ENCODE measurements at places on chromosomes 5 and 9.

DNA sequence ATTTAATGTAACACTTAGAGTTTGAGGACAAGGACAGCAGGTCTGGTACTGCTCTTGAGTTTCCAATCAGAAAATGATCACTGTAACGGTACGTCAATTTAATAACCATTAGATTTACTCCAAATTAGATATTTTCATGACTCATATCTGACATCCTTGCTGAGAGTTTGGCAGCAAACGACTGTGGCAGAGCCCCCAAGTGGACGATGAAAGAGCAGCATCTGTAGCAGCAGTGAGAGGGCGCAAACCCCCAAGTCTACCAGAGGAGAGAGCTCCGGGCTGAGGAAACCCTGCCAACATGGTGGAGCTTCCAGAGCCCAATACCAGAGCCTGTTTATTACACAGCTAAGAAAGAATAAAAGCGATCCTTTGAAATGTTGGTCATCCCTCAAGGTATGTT is 73.2 kb upstream of the EPB41L4A start:
- DNase-seq: peak; percentile 25

- no peak for DNase-seq
Observed at GRCh38 chr9:23496489-23497136, 329.4 kb downstream of the ELAVL2 start.

DNA sequence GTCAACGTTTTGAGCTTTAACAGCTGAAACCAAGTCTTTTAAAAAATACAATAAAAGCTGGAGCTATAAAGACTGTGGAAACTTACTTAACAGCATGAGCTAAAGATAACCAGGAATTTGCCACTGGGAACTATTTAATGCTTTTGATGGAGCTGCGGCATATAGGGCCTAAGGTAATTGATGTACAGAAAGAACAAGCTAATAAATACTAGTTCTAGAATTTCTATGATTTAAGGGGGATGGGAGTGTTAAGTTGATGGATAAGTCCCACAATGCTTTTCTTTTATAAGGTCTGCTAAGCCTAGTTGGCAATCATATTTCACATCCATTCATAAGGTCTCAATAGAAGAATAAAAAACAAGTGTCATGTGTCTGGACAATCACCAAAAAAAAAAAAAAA is 334.0 kb upstream of the DMAC1 start:
- no peak for DNase-seq

DNA sequence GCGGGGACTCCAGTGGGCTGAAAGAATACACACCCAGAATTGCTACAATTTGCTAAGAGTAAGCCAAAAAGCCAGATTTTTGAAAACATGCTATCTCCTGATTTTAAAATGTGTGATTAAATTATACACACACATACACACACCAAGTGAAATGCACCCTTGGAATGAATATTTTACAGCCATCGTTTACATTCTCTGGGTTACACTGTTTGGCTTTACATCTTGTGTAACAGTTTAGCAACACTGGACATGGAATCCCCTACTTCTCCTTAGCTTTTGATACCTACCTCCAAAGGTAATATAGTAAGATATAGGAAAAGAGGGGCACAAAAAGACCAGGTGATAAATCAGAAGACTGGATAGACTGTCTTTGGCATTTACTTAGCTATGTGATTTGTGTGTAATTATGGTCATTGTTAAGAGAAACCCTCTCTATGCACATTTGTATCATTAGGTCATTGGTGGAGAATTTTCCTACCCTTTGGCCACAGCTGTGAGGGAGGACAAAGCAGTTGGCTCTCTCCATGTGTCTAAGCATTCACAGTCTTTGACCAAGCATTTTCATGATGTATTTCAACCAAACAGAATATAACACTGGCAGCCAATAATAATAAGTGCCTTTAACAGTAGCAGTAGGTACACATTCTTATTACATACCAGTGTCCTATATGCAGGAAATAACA is 7.6 kb downstream of the SVEP1 start:
- no peak for DNase-seq

- no peak for DNase-seq
Observed at GRCh38 chr5:56123531-56124243, 109.4 kb downstream of the ANKRD55 start.

DNA sequence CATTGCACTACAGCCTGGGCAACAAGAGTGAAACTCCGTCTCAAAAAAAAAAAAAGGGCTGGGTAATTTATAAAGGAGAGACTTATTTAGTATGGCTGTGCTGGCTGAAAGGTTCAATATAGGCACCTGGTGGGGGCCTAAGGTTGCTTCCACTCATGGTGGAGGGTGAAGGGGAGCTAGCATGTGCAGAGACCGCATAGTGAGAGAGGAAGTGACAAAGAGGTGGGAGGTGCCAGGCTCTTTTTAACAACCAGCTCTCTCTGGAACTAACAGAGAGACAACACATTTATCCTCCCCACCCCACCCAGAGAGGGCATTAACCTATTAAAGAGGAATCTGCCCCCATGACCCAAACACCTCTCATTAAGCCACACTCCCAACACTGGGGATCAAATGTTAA is 28.9 kb upstream of the SERINC5 start:
- DNase-seq: no peak

- no peak for DNase-seq
Observed at GRCh38 chr5:140134277-140134935, 8.7 kb downstream of the IGIP start.

GRCh38 chr5:124522992-124523391 is 223.4 kb downstream of the ZNF608 start:
- DNase-seq: no peak

DNA sequence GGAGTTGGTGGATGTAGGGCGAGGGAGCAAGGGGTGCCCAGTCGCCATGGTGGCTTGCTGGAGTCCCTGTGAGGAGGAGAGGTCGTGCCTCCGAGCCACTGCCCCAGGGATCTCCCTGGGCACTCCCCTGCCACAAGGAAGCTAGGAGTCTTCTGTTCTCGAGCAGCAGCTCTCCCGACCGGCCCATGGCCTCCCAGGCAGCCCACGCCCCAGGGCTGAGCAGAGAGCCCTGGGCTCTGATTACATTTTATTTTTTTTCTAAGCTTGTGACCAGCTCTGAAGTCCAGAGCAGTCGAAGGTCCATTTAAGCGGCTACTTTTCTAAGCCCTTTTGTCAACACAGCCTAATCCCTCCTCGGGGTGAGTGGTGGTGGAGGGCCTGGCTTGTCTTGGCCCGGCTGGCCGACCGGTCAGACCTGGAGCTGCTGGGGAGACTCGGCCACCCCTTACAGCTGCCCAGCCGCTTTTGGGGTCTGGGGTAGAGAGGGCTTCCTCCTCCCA is 2.1 kb downstream of the RXRA start:
- DNase-seq: no peak

GRCh38 chr5:80147119-80147815 is 108.6 kb downstream of the SERINC5 start:
- DNase-seq: no peak

- no peak for DNase-seq
Observed at GRCh38 chr5:1547655-1548054, 23.9 kb upstream of the LPCAT1 start.

DNA sequence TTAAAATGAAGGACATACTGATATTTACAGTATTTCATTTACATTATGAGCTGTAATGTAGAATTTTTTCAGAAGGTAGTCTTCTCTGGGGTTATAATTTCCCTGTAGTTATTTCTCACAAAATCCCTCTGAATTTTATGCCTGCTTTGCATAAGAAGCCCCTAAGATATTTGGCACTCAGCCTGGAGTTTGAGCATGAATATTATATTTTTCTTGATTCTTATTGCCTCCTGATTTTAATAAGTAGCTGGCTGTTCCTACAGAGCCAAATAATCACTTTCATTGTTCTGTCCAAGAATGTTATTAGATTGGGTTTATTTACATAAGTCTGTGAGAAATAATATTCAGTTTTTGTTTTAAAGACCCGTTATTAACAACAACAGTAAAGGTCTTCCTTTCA is 195.0 kb downstream of the FER start:
- no peak for DNase-seq

DNA sequence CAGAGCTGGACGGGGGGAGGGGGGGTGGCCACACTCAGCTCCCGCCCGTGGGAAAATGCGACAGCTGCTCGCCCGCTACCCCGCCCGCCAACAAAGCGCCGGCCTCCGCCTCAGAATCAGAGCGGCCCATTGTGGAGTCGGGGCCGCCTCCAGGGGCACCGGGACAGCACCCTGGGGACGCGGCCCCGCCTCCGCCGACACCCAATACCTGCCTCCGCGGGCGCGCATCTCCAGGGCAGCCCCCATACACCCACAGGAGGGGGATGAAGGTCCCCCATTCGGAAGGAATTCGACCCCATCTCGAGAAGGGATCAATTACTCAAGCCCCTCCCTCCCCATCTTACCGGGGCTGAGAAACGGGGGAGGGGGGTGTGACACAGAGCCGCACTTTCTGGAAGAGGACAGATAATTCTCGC is 1.3 kb downstream of the NOTCH1 start:
- no peak for DNase-seq

DNA sequence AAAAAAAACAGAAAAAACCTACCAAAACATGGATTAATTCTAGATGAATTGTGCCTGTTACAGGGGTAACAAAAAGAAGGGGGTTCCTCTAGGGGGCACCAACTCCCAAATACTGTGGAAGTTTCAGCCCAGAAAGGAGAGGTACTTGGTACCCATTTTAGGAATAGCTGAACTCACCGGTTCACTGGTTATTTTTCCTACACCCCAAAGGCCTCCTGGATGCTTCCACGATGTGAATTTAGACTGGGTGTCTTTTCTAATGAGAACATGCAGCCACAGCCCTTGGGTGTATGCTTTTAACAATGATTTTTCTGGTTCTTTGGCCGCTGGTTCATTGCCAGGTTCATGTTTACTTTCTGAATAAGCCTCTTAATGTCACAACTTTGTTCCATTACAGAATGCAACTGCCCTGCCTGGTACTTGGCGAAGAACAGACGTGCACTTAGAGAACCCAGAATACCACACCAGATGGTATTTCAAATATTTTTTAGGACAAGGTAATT is 46.7 kb downstream of the GARNL3 start:
- no peak for DNase-seq

GRCh38 chr5:180302256-180302655 is 10.4 kb upstream of the MAPK9 start:
- no peak for DNase-seq

GRCh38 chr5:144566747-144567420 is 396.2 kb downstream of the KCTD16 start:
- no peak for DNase-seq

DNA sequence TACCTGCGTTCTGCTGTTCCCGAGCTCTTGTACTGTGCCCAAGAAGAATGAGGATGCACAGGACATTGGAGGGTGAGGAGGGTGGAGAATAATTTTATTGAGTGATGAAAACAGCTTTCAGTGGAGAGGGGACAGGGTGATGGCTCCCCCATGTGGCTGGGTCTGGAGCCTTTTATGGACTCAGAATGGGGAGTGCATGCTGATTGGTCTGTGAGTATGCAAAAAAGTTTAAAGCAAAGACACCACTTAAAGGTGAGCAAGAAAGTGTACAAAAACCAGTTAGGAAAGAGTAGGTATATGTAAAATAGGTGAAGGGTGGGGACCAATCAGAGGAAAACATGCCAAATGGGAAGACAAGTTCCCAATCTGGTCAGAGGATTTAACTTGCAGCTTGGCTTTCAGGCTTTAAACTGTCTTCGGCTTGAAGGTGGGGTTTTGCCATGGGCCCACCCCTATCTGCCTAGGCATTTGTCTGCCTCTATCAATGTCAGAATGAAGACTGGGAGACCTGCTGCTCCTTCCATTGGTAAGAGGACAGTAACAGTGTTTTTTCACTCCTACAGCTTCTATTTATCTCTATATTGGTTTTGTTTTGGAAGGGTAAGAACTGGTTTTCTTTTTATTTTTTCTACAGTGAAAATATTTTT is 118.0 kb upstream of the RAI14 start:
- DNase-seq: no peak

DNA sequence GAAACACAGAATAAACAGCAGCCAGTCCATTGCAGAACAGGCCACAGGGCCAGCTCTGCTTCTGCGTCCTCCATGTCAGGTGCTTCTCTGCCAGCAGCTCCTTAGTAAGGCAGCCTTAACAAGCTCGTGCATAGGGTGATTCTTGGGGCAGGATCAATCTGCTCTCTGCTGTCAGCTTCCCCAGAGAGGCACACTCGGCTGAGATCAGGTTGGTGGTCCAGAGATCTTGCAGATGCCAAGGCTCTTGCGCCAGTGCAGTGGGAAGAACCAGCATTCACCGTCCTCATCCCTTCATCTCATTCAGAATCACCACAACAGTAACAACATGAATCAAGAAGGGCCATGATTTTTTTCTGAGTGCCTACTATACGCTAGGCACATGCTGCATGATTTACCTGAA is 49.0 kb upstream of the ALDH1B1 start:
- no peak for DNase-seq

DNA sequence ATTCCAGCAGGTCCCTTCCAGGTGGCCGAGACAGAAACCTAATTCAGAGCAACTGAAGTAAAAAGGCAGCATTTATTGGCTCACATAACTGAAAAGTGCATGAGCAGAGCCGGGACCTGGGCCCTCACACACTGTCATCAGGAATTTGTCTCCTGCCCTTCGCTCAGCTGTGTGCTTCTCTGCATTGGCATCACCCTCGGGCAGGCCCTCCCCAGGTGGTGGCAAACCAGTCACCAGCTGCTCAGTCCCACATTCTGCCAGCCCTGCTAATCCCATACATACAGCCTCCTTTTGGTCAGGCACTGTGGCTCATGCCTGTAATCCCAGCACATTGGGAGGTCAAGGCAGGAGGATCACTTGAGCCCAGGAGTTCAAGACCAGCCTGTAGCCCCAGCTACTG is 11.5 kb upstream of the CPLX2 start:
- no peak for DNase-seq

GRCh38 chr5:137487600-137487999 is 11.5 kb downstream of the SPOCK1 start:
- DNase-seq: no peak

- DNase-seq: no peak
Observed at GRCh38 chr9:5531101-5531882, 21.0 kb downstream of the PDCD1LG2 start.

- no peak for DNase-seq
Observed at GRCh38 chr5:123134653-123135181, 45.7 kb downstream of the PRDM6 start.
